Activated CD8-positive, alpha-beta memory T cell treated with anti-CD3 and anti-CD28 coated beads for 24 hours (primary cell): ENCODE measurements at places on chromosomes 3 and 15.

DNA sequence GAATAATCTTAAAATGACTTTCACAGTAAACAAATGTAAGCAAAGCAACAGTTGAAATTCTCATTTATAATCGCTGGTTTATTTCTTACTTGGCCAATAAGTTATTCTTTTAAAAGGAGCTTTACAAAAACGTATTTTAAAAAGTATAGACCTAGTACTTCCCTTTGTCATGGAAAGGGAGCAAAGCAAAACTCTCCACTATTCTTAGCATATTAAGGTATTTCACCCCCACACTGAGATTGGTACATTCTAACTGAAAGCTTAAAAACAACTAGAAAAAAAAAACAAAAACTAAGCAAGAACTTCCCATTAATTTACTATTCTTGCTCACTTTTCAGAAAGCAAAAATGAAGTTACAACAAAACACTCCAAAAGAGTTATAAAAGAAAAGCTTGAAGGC, 1.5 kb downstream of the ATG3 start:
- DNase-seq: no peak

GRCh38 chr3:180626844-180627243, 24.9 kb downstream of the TTC14 start:
- DNase-seq: no peak

DNA sequence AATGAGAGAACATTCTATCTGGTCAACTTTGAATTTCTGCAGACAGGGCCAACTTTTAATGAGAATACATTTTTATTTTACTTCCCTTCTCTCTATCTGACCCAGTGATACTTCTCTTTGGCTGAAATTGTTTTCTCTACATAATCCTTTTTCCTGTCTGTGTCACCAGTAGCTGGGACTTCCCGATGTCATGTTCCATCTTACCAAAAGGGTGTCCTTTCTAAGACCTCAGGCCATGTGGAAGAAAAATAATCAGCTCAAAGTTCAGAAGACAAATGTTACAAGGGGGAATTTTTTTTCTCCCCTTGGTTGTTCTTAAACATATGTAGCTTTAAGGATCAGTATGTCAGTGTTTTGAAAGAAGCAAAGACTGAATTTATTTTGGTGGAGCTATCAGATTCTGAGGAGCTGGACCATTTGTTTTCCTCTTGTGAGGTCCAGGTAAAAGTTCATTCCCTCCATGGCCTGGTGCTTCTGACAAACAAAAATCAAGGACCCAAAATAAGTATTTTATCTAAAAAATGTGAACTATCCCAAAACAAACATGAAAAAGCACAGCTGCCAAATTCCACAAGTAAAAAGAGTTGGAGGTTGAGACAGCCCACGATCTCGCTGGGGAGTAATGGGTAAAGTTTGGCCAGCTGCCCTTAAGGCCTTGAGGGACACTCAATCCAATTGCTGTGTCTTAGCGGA, 859.4 kb upstream of the NR2F2 start:
- DNase-seq: no peak

- DNase-seq: no peak
These were observed 5.8 kb downstream of the ACKR2 start for GRCh38 chr3:42814914-42815507.

DNA sequence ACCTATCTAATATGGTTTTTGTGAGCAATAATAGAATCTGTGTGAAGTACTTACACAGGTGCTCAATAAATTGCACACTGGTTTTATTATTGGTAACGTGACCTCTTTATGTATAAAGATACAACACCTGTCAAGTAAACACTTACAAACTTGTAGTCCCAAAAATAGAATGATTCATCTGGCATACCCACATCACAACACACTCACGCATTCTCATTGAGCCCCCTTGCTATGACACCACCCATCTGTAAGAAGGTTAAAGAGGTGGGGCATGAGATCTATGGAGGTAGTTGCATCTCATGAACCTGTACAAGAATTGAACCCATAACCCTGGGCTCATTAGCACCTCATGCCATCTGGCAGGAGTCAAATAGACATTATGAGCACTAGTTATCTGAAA, 134.9 kb upstream of the THBS1 start:
- DNase-seq: no peak

DNA sequence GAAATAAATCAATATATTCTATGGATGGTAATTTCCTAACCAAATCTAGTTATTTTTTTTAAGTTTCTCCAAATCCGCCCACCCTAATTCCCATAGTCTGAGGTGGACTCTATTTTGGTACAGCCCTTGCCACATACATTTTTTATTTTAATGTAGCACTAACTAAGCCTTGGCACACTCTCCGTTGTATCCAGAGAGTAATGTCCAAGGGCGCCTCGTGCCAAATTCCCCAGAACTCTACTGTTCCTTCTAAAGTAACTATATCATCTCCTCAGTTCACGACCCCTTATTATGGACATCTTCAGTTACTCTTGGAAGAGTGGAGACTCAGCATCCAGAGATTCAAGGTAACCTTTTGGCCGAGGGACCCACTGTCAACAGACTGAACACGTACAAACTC, 1.3 kb downstream of the VGLL3 start:
- DNase-seq: no peak

DNA sequence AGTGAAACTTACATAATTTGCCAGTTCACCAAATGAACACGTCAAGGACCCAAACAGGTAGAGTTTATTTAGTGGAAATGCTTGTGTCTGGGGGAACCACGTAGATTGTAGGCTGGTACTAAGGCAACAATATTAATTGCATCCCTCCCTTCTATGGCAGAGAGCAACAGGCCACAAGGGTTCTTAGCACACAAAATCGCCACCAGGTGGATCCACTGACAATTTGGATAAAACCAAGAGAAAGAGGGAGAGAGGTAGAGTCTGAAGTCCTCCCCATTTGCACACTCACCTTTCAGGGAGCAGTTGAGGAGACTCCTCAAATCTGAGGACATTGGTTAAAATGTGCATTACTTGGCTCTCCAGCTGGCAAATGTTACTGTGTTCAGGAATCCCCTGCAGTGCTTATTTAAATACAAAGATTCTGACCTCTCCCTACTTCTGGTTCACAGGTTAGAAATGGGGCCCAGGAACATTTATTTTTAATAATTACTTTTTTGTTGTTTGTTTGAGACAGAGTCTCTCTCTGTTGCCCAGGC, 181.0 kb upstream of the FEZF2 start:
- no peak for DNase-seq

DNA sequence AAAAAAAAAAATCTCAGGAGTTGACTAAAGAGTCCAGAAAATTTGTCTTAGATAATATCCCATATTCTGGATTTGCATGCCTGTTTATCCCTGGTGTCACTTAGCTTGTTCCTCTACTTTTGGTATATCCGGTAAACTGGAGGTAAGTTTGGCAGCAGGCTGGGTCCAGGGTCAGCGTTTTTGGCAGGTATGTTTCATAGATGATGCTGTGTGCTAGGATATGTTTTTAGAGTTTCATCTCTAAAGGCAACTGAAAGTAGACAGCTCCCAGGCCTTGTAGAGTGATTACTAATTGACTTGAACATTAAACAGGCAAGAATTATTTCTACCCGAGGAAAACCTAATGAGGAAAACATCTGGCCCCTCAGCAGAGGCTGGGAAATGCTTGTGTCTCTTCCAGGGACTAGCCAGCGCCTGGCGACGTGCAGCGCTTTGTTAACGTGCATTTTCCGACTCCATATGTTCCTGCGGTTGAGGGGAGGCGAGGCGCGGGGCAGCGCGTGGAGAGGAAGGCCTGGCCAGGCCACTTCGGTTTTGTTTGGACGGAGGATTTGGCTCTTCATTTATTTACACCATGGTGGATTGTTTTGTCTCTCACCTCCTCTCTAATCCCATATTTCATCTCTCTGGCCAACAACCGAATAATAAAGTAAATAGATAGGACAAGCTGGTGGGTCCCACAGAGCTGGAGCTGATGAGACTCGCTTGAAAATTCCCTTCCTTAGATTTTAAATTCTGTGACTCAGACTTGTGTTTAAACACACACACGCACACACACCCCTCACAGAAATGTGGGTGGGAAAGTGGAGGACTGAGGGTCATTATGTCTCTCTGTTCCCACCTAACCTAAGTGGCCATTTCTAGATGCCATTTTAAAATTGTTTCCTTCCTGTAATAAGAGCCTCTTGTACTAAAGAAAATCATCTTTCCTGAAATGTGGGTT, 65.3 kb downstream of the ASB7 start:
- DNase-seq: no peak

GRCh38 chr15:36947035-36947719, 153.2 kb downstream of the MEIS2 start:
- no peak for DNase-seq

GRCh38 chr15:74123131-74123429, 7.3 kb upstream of the ISLR2 start:
- DNase-seq: no peak

DNA sequence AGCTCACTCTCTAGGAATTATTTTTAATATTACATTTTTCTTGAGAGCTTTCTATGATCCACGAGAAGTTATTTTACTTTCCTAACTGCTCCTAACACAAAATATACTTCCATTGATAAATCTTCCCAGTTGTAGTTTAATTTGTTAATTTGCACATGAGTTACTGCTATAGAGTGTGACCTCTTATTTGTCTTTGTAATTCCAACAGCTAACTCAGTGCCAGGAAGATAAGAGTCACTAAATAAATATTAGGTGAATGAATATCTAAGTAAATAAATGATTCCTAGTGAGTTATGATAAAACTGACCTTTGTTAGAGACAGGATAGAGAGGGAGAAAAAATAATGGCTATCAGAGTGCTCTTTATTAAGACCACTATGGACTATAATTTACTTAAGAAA, 319.9 kb downstream of the NAALADL2 start:
- no peak for DNase-seq

DNA sequence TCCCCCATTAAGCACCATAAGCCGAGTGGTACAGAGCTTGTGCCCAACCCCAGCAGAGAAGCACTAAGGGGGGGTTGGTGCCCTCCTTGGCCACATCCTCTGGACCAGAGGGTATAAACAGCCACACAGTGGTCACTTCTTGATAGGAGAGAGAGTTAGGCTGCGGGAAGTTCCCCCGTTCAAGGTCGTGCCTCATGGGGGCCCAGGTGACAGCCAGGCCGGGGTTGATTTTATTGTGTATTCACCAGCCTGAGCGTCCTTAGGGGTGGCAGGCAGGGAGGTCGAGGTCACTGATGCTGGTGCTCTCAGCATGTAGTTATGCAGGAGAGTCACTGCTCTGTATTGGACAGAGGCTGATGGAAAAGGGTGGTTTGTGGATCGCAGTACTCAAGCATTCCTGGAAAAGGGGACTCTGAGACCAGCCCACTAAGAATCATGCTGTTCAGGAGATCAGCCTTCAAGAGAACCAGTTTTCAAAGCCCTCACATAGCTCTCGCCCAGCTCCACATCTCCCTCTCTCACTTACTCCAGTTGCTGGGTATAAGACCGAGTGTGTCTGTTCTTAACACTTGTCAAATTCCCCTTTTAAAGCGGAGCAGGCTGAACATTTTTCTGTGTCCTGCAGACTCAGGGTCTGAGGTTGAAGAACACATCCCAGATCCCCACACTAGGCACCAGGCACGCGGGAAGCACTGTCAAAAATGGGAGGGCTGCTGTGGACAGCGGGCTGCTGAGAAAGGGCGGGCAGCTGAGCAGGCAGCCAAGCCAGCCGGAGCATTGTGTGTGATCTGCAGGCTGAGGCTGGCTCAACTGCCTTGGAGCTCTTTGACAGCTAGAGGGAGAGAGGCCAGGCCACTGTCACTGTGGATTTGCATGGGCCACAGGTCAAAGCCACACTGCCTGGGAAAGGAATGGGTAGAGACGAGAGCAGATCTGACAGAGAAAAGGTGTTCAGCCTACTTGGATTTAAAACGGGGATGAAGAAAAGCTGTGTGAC, 279.3 kb upstream of the LRRFIP2 start:
- DNase-seq: no peak

DNA sequence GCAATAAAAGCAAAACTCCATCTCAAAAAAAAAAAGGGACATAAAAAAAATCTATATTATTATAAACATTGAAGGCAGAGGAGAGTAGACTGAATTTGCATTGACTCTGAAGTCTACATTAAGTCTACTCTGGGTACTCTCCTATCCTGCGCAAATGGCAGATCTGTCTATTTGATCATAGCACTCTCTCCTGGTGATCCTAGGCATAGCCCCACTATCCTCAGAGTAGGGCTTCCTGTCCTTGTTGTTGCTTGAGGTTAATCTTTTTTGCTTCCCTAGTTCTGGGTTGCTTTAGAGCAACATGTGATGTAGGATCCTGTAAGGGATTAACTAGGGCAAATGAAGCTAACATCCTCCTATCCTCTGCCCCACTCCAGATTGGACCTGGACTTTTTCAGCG, 82.1 kb upstream of the LRRFIP2 start:
- no peak for DNase-seq

- no peak for DNase-seq
These were observed 344 bp downstream of the LINS1 start for GRCh38 chr15:100601617-100602063.

DNA sequence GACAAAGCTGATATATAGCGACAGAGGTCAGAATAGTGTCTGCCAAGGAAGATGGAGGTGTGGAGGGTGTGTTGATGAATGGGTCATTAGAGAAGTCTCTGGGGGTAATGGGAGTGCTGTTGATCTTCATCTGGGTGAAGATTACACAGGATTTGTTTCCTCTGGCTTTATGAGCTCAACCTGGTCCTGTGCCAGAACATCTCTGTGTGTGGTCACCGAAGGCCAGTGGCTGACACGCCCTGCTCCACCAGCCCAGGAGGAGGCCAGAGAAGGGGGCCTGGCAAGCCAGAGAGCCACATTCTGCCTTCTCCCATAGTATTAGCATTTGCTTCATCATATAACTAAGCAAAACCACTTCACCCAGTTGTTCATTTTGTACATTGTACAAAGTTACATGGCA, 121.1 kb downstream of the ZNF621 start:
- DNase-seq: no peak

GRCh38 chr15:77327168-77327567, 92.7 kb downstream of the PEAK1 start:
- no peak for DNase-seq

- peak; percentile 81 for DNase-seq
These were observed 42.5 kb downstream of the CMTM6 start for GRCh38 chr3:32460031-32460749.

- no peak for DNase-seq
These were observed 1403.1 kb upstream of the ALCAM start for GRCh38 chr3:103963599-103963998.

- DNase-seq: no peak
These were observed 25.0 kb upstream of the RPP14 start for GRCh38 chr3:58281069-58281468.

DNA sequence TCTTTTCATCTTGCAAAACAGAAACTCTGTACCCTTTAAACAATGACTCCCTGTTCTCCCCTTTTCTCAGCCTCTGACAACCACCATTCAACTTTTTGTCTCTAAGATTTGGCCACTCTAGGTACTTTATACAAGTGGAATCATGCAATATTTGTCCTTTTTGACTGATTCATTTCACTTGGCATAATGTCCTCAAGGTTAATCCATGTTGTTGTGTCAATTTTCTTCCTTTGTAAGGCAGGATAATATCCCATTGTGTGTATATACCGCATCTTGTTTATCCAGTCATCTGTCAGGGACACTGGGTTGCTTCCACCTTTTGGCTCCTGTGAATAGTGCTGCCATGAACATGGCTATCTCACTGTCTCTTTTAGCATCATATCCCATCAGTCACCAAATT, 10.3 kb downstream of the USP13 start:
- DNase-seq: no peak
